ENCODE measurements at places on chromosomes 6 and 20.

- DNase-seq: no peak
These were observed 31.1 kb downstream of the LAMA4 start for GRCh38 chr6:112223070-112223861.

- no peak for DNase-seq
These were observed 48.0 kb downstream of the ADTRP start for GRCh38 chr6:11730641-11731040.

GRCh38 chr6:159013229-159013628 is 13.2 kb upstream of the RSPH3 start:
- DNase-seq: no peak

DNA sequence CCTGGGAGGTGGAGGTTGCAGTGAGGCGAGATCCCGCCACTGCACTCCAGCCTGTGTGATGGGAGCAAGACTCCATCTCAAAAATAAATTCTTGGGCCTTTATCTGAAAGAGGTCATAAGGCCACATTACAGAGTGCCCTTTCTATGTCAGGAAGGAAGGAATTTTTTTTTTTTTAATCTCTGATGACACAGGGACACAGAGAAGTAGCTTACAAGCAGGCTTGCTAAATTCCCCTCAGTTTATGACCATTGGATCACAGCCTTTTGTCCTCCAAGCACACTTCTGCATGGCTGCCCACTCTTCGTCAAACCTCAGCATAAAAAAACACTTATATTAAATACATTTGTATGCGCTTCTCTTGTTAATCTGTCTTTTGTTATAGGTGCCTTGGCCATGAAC is 7.5 kb upstream of the IFNGR1 start:
- no peak for DNase-seq

DNA sequence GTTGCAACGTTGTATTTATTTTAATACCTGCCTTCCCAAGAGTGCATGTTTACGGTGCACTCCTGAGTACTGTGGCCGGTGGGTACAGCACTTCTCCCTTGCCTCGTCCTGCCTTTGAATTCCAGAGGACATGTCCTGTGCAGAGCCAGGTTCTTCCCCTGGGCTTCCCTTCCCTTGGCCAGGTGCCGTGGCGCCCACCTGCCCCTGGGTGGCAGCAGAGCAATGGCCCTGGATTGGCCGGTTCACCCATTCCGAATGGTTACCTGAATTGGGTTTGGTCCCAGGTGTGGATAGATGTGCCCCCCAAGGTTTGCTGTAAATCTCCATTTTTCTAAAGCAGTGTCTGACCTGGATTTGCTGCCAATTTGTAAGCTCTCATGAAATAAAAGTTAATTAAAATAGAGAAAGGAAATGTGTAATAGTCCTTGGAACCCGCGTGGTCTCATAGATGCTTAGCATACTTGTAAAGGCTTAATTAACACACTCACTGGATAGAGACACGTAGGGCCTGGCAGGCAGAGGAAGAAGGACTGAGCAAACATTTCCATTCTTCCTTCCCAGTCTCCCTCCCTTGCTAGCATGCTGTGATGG is 40.6 kb downstream of the DTD1 start:
- peak; percentile 78 for DNase-seq
